Neural cell (in vitro differentiated cells): ENCODE measurements at places on chromosomes 2 and 18. TPM values are rescaled to one million over a fixed set of nuclear protein-coding genes. Genes with fewer than 3 reads are reported as not detected.

CHRND gene
- polyA plus RNA-seq: not detected in 2 replicates

QPCT gene
- 2.3 TPM in 1 of 2 replicates, not detected in the other for polyA plus RNA-seq

LIMS4 gene
- polyA plus RNA-seq: 0.46 TPM in 1 of 2 replicates, not detected in the other

SCN9A gene
- polyA plus RNA-seq: 8.3 and 10.4 TPM in 2 replicates

NEU2 gene
- polyA plus RNA-seq: not detected in 2 replicates

FAHD2B gene
- polyA plus RNA-seq: 17.3 and 23.8 TPM in 2 replicates

CDH19 gene
- 0.11 and 0.28 TPM in 2 replicates for polyA plus RNA-seq

AQP12A gene
- polyA plus RNA-seq: not detected in 2 replicates

PLEKHH2 gene
- polyA plus RNA-seq: 0.50 and 1.1 TPM in 2 replicates

NUP35 gene
- polyA plus RNA-seq: 32.6 and 40.7 TPM in 2 replicates

UGT1A5 gene
- polyA plus RNA-seq: not detected in 2 replicates

ATP6V1B1 gene
- polyA plus RNA-seq: 0.12 and 0.42 TPM in 2 replicates

SERPINB13 gene
- polyA plus RNA-seq: not detected in 2 replicates

C2orf78 gene
- not detected in 2 replicates for polyA plus RNA-seq

DNAH7 gene
- 0.67 and 1.1 TPM in 2 replicates for polyA plus RNA-seq

GALNT14 gene
- 9.0 and 15.9 TPM in 2 replicates for polyA plus RNA-seq

NT5C1B gene
- polyA plus RNA-seq: not detected in 2 replicates

ABCG8 gene
- polyA plus RNA-seq: 0.05 TPM in 1 of 2 replicates, not detected in the other

SOWAHC gene
- 5.8 and 6.2 TPM in 2 replicates for polyA plus RNA-seq

NFU1 gene
- 101 and 116 TPM in 2 replicates for polyA plus RNA-seq

MC5R gene
- polyA plus RNA-seq: not detected in 2 replicates

MAB21L4 gene
- not detected in 2 replicates for polyA plus RNA-seq

TACR1 gene
- 0.60 and 0.78 TPM in 2 replicates for polyA plus RNA-seq

ITSN2 gene
- 8.9 and 10.6 TPM in 2 replicates for polyA plus RNA-seq

XDH gene
- 0.36 and 0.48 TPM in 2 replicates for polyA plus RNA-seq

SERPINB3 gene
- polyA plus RNA-seq: not detected in 2 replicates

SPP2 gene
- not detected in 2 replicates for polyA plus RNA-seq

NPHP1 gene
- 2.7 and 8.0 TPM in 2 replicates for polyA plus RNA-seq

NRBP1 gene
- polyA plus RNA-seq: 115 and 161 TPM in 2 replicates

CNOT9 gene
- polyA plus RNA-seq: 72.1 and 94.7 TPM in 2 replicates

AFF3 gene
- polyA plus RNA-seq: 5.1 and 5.7 TPM in 2 replicates

POTEE gene
- 0.38 and 1.3 TPM in 2 replicates for polyA plus RNA-seq

CCDC121 gene
- 2.2 and 3.0 TPM in 2 replicates for polyA plus RNA-seq

DSC3 gene
- 0.10 TPM in 1 of 2 replicates, not detected in the other for polyA plus RNA-seq

SLC5A7 gene
- not detected in 2 replicates for polyA plus RNA-seq

UGT1A10 gene
- not detected in 2 replicates for polyA plus RNA-seq

CHRNG gene
- polyA plus RNA-seq: not detected in 2 replicates

GAREM2 gene
- 3.2 and 3.9 TPM in 2 replicates for polyA plus RNA-seq

LTBP1 gene
- polyA plus RNA-seq: 1.8 and 3.4 TPM in 2 replicates

FLACC1 gene
- polyA plus RNA-seq: 1.3 and 1.8 TPM in 2 replicates

TDRD15 gene
- not detected in 2 replicates for polyA plus RNA-seq

STARD6 gene
- not detected in 2 replicates for polyA plus RNA-seq

FSIP2 gene
- polyA plus RNA-seq: 11.0 and 12.2 TPM in 2 replicates

FAM117B gene
- polyA plus RNA-seq: 29.4 and 32.9 TPM in 2 replicates

RASGRP3 gene
- 20.2 and 25.3 TPM in 2 replicates for polyA plus RNA-seq

GKN2 gene
- polyA plus RNA-seq: not detected in 2 replicates

SCN3A gene
- polyA plus RNA-seq: 153 and 161 TPM in 2 replicates

VWC2L gene
- polyA plus RNA-seq: 0.31 and 1.3 TPM in 2 replicates

STK11IP gene
- polyA plus RNA-seq: 54.9 and 55.0 TPM in 2 replicates

FOXI3 gene
- not detected in 2 replicates for polyA plus RNA-seq

CRYGD gene
- polyA plus RNA-seq: not detected in 2 replicates

ZSWIM2 gene
- 0.86 TPM in 1 of 2 replicates, not detected in the other for polyA plus RNA-seq

ABCG5 gene
- polyA plus RNA-seq: 0.38 TPM in 1 of 2 replicates, not detected in the other

CLIP4 gene
- 9.4 and 10.2 TPM in 2 replicates for polyA plus RNA-seq

TMEM182 gene
- polyA plus RNA-seq: 3.8 and 4.0 TPM in 2 replicates

SCTR gene
- 0.12 TPM in 1 of 2 replicates, not detected in the other for polyA plus RNA-seq
